ENCODE measurements at places on chromosomes 7 and 10.
A peak's percentile ranks its signal among the peaks of the same experiment; 100 is the strongest.

- peak; percentile 98 for DNase-seq
These were observed 62.4 kb upstream of the MKRN1 start for GRCh38 chr7:140541513-140542227.

- DNase-seq = no peak
These were observed 312.5 kb upstream of the CHRM2 start for GRCh38 chr7:136555933-136556332.

- no peak for DNase-seq
These were observed 373.1 kb downstream of the KCNMA1 start for GRCh38 chr10:77264527-77264926.

DNA sequence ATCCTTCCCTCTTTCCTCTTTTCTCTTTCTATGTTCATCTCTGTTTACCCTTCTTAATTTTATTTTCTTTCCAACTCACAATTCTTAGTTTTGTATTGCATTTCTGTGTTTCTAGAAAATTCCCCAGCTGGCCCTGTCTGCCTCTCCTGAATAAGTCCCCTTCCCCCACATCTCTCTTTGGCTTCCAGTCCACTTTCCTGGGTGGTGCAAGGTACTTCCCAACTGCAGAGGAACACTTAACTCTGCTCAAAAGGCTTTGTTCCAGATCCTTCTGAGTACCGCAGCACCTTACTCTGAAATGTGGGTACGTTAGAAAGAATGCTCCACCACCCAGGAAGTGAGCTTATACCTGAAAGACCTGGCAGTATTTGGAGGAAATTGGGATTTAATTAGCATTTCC is 227.0 kb downstream of the TMEM178B start:
- no peak for DNase-seq

DNA sequence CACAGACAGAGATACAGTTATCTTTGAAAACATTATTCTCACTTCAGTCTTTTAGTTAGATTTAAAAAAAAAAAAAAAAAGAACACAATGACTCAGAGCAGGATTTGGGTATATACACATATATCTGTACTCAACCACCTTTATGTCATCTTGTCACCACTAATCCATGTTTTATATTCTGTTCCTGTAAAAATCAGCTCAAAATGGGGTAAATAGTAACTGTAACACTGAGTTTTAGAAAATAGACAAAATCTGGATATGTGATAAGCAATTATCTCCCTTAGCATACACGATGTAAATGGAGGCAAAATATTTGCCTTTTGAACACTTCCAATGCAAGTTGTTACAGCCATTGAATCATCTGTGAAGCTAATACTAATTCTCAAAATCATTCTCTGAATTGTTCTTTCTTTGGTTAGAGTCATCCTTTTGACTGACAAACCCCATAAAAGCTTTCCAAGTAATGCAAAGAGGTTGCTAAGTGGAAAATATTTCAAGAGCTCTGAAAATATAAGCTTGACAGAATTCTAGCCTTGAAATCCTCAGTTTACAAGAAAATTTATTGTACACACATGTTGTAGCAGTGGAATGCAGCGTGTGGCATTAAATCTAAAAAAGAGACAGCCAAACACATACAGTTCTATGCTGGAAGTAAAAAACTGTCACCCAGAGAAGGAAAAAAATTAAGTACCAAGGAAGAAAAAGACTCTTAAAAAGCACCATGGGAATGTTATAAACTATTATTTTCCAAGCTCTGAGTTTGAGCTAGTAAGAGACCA is 502.2 kb upstream of the PHF14 start:
- no peak for DNase-seq

DNA sequence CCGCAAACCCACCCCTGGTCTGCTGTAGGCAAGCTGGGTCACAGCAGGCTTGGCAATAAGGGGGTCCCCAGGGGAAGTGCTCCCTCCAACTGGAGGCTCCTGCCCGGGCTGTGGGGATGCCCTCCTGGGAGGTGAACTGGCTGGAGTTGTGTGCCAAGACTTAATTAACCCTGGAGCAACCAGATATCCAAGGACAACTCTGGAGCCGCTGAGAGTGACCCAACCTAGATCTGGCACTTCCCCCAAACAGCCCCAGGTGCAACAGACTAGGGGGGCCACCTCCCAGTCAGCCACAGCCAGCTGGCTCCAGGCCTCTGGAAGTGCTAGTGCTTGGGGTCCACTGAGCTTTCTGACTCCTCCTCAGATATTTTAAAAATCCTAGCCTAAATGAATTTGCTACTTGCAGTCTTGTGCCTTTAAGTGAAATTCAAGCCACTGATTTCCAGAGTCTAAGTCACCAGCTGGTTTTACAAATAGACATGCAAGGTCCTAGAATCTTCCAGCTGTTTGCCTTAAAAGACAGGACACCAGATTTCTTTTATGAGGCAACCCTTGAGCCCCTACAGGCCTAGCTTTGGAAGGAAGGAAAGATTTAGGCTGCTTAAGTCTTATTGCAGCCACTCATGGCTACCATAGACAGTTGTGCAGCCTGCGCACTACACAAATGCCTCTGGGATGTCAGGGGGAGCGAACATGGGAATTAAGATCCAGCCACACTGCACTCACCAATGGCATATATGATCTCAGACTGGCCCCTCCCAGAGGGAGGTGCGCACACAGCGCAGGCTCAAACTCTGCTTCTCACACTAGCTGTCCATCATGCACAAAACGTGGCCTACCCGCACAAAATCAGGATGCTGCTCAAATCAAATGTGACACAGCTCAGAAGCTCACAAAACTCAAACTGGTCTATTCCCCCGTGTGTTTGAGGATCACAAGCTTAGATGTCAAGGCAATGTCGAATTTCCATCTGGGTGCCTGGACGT is 42.6 kb upstream of the MYL10 start:
- DNase-seq = no peak

DNA sequence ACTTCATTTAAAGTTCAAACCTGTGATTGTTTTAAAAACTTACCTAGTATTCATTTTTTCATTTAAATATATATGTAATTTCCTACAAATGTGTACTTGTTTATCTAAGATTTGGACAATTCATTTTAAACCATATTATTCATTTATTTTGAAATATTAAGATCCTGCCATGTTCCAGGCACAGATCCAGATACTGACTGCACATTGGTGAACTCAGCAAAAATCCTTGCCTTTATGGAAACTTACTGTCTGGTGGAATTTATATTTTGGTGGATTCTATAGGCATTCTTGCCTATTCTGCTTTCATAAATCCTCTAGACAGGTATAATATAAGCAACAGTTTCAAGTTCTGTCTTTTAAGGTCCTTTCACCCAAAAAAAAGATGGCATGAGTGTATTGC is 48.3 kb upstream of the RPA3 start:
- DNase-seq = no peak

GRCh38 chr7:32670110-32671025 is 175.1 kb downstream of the AVL9 start:
- DNase-seq = peak; percentile 67

GRCh38 chr10:110643653-110644597 is at the start of gene RBM20:
TSS of gene RBM20 (plus strand) at chr10:110644336. CDS start at chr10:110644455, 119 bp downstream.
- peak; percentile 38 for DNase-seq

GRCh38 chr7:141073641-141074161 is at the start of gene TMEM178B:
TSS of gene TMEM178B (plus strand) at chr7:141074064.
- no peak for DNase-seq

DNA sequence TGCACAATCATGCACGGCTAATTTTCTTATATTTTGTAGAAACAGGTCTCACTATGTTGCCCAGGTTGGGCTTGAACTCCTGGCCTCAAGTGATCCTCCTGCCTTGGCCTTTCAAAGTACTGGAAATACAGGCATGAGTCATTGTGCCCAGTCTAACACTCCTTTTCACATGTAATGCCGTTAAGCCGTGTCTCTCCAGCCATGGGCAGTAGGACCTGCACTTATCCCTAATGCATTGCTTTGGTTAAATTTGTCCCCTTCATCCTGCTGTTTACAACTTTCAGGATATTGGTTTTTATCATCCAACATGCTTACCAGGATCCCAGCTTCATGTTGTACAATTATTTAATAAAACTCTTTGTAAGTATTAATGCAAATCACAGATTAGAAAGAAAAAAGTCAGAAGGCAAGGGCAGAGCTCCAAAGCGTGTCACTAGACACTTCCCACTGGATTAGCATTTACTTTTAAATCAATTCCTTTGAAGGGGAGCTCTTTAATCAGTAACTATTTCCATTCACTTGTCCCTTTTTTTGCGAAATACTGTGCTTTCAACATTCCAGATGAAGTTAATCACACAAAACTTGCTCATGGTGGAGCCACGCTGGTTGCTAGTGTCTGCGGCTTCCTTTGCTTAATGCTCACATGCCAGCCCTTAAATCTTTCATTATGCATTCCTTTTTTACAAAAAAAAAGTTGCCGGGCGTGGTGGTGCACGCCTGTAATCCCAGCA is 256.0 kb upstream of the AUTS2 start:
- peak; percentile 73 for DNase-seq

Measured in fibroblast of skin of back (primary cell).